ENCODE measurements at places on chromosomes 5 and 9.

DNA sequence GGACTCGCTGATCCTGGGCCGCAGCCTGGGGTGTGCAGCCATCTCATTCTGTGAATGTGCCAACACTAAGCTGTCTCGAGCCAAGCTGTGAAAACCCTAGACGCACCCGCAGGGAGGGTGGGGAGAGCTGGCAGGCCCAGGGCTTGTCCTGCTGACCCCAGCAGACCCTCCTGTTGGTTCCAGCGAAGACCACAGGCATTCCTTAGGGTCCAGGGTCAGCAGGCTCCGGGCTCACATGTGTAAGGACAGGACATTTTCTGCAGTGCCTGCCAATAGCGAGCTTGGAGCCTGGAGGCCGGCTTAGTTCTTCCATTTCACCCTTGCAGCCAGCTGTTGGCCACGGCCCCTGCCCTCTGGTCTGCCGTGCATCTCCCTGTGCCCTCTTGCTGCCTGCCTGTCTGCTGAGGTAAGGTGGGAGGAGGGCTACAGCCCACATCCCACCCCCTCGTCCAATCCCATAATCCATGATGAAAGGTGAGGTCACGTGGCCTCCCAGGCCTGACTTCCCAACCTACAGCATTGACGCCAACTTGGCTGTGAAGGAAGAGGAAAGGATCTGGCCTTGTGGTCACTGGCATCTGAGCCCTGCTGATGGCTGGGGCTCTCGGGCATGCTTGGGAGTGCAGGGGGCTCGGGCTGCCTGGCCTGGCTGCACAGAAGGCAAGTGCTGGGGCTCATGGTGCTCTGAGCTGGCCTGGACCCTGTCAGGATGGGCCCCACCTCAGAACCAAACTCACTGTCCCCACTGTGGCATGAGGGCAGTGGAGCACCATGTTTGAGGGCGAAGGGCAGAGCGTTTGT is 19.9 kb downstream of the PTGES2 start:
- DNase-seq = no peak

DNA sequence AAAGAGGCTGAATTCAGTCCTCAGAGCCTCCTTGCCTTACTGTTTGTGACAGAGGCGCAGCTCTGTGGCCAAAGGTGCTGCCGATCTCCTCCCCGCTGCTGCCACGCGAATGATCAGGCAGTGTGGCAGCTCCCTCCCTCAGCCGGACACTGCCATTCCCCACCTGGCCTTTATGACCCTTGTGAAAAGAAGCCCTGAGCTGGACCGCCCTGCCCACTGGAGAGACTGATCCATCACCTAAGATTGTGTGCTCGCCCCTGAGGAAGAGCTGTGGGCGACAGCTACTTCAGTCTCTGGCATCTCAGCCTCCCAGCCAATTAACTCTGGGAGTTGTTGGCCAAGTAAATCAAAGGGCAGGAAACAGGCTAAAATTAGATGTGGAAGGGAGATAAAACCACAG is 90.9 kb downstream of the CARTPT start:
- no peak for DNase-seq

- no peak for DNase-seq
These were observed 120.9 kb downstream of the PIP5K1B start for GRCh38 chr9:68825762-68826472.

- peak; percentile 30 for DNase-seq
These were observed 194.2 kb downstream of the NSG2 start for GRCh38 chr5:174239718-174240117.

GRCh38 chr5:62038024-62038423 is 268.0 kb upstream of the KIF2A start:
- DNase-seq = no peak

GRCh38 chr5:124651663-124652513 is 94.6 kb downstream of the ZNF608 start:
- peak; percentile 84 for DNase-seq

DNA sequence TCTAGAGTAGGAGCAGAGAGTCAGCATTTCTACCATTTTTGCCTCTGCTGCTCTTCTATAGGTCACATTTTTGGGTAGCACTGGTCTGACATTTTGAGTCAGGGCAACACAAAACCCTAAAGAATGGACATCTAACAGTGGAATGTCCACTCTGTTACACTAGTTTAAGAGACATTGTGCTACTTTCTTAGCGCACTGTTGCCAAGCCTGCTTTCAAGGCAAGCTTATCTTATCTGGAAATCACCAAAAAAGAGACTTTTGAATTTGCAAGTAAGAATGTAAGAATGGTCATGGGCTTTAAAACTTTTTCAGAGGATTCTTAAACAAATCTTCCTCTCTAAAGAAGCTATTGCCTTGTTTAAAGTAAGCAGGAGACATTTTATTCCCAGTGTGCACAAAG is 73.0 kb upstream of the STARD4 start:
- DNase-seq = no peak

GRCh38 chr5:174425271-174425963 is 299.0 kb upstream of the MSX2 start:
- DNase-seq = no peak

DNA sequence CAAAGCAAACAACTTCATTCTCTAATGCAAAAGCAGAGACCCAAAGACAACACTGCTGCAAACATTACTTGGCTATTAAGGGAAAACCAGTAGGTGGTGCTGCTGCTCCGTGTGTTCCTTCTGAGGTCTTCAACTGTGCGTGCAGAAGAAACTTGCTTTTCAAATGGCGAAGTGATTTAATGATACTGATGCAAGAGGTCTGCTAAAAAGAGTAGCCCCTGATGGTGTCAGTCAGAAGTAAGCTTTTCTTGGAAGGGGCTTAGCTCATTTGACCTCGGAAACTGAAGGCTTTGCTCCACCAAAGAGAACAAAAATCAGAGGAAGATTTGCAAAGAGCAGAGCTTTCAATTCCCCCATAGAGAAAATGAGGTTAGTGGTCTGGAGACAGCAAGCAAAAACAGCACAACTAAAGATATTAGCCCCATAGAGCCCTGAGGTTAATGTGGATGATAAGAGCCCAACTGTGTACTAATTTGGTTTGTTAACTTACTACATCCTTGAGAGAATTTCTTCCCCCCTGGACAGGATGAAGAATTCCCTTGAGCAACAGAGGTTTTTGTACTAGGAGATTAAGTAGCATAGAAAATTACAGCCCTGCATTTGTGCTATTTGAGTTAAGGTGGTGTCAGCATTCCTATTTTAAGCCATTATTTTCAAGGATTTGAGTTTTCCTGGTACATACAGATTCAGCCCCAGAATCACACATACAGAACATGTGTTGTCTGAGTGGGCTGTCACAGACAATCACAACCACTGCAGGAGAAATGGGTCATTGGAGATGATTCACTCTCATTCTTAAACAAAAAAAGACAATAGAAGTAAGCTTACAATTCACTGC is 153.2 kb upstream of the C9orf72 start:
- DNase-seq = peak; percentile 70

DNA sequence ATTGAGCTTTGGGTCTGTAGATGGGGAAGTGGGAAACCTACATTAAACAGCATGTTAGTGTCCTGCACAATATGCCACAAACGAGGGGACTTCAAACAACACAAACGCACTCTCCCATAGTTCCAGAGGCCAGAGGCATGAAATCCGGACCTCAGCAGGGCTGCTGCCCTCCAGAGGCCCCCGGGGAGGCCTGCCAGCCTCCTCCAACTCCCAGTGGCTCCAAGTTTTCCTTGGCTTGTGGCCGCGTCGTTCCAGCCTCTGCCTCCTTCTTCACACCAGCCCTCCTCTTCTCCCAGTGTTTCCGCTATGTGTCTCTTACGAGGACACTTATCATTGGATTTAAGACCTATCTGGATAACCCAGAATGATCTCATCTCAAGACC is 13.3 kb upstream of the COL5A1 start:
- no peak for DNase-seq

- DNase-seq = peak; percentile 87
These were observed at the start of gene ADAMTSL1 for GRCh38 chr9:18473652-18474279. Gene ADAMTSL1 (plus strand): TSS chr9:18474153. CDS start chr9:18474233, 80 bp downstream.

- DNase-seq = no peak
These were observed 8.0 kb downstream of the SPARC start for GRCh38 chr5:151678713-151679112.

- DNase-seq = peak; percentile 71
These were observed 207.6 kb upstream of the DMRTA1 start for GRCh38 chr9:22238809-22239684.

DNA sequence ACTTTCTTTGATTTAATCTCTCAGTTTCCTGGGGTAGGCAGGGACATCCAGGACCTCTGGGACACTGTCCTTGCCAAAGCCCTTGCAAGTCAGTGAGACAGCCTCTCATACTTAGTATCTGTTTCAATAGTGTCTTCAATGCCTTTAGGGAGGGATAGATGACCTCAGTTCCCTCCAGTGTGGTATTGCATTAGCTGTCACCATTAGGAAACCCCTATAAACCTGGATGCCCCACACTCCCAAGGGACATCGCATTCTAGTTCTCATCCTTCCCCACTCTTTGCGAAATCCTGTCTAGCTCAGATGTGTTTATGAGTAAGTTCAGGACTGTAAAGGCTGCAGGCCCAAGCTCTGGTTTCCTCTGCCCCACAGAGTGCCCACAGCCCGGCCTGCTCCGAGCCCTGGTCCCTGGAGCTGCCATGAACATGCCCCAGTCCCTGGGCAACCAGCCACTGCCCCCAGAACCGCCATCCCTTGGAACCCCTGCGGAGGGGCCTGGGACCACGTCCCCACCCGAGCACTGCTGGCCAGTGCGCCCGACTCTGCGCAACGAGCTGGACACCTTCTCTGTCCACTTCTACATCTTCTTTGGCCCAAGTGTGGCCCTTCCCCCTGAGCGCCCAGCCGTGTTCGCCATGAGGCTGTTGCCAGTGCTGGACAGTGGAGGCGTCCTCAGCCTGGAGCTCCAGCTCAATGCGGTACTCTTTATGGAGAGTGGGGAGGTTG is 13.2 kb downstream of the TMEM8B start:
- DNase-seq = no peak

- peak; percentile 5 for DNase-seq
These were observed 34.3 kb downstream of the MRPL36 start for GRCh38 chr5:1765141-1765879.

GRCh38 chr9:93262537-93263310 is 78.8 kb downstream of the WNK2 start:
- no peak for DNase-seq

GRCh38 chr9:96116275-96117064 is 185.5 kb downstream of the HSD17B3 start:
- peak; percentile 24 for DNase-seq

- peak; percentile 36 for DNase-seq
These were observed 4.3 kb upstream of the DHFR start for GRCh38 chr5:80659106-80659505.

GRCh38 chr9:120913647-120914264 is 12.8 kb downstream of the TRAF1 start:
- no peak for DNase-seq

DNA sequence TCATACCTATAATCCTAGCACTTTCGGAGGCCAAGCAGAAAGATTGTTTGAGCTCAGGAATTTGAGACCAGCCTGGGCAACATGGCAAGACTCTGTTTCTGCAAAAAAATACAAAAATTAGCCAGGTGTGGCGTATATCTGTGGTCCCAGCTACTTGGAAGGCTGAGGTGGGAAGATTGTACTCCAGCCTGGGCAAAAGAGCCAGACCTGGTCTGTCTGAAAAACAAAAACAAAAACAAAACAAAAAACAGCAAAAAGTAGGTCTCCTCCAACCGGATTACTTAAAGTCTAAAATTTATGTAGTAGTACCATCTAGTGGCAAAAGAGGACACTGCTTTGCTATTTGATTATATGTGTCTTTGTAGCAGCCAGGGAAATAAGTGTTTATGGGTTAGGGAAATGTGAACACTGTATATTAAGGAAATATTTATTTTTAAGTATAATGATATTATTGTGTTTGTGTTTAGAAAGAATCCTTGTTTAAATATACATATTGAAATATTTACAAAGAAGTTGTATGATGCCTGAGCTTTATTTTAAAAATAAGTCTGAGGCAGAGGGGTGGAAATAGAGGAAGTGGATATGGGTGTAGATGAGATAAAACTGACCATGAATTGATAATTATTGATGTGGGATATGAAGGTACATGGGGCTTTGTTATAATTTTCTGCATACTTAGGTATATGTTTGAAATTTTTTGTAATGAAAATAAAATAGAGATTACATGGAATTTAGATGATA is 20.0 kb downstream of the APC start:
- peak; percentile 54 for DNase-seq

DNA sequence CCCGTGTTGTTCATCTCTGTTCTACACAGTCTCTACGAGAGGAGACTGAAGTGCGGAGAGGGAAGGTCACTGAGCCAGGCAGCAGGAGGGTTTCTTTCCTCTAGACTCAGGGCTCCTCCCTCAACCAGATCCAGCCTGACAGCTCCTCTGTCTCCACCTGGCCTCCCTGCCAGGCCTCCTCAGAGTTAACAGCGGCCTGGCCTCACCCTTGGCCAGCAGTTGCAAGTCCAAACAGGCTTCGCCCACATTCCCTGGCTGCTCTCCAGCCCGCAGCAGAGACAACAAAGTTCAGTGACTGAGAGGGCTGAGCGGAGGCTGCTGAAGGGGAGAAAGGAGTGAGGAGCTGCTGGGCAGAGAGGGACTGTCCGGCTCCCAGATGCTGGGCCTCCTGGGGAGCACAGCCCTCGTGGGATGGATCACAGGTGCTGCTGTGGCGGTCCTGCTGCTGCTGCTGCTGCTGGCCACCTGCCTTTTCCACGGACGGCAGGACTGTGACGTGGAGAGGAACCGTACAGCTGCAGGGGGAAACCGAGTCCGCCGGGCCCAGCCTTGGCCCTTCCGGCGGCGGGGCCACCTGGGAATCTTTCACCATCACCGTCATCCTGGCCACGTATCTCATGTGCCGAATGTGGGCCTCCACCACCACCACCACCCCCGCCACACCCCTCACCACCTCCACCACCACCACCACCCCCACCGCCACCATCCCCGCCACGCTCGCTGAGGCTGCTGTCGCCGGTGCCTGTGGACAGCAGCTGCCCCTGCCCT is at the start of gene HRCT1:
Gene HRCT1, plus strand, starts transcription at position 291 of the 768 bp plus-strand sequence. Its CDS starts 86 bp downstream, at position 377.
- peak; percentile 97 for DNase-seq

- no peak for DNase-seq
These were observed 633.2 kb upstream of the RORB start for GRCh38 chr9:73863924-73864323.

GRCh38 chr9:93261735-93262523 is 78.0 kb downstream of the WNK2 start:
- DNase-seq = no peak

DNA sequence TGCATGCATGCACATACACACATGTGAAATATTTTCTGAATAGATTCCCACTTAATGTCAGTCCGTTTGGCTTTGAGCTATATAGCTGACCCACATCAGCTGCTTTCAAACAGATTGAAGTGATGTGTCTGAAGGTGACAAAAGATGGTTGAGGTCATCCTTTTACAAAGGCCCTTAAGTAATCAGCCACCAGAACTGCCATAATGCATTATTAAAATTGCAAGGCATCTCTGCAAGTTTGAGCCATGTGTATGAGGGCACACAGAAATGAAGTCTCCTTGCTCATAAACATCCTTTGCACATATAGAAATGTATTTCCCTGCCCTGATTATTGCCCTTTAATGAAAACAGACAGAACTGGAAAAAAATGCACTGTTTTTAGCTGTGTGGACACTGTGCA is 1043.0 kb upstream of the C9orf72 start:
- DNase-seq = no peak

Measured in fibroblast of skin of back (primary cell).